Upper lobe of left lung (tissue), 6 donors: ENCODE measurements at places on chromosomes 2 and 18. TPM values are rescaled to one million over a fixed set of nuclear protein-coding genes. Genes with fewer than 3 reads are reported as not detected.

DNA sequence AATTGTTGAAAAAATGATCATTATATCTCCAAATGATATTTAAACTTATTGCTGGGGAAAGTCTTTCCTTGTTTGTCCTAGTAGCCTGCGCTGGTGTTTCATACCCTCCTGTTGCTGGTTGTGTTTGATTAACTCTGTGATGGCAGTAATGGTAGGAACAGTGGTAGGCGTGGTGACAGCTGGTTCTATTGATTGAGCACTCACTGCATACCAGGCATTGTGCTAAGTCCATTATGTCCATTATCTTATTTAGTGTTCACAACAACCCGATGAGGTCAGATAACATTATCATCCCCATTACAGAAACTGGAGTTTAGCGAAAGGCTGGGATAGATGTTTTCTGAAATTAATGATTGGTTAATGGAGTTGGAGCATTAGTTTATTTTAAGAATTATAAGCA lies 77.8 kb upstream of the STON1 start:
- H3K36me3 ChIP-seq = peaks cover 10% of the 10 kb centered on the region
- DNase-seq = no peak
- H3K27ac ChIP-seq = no peak overlapping the region
- peaks cover 17% of the 10 kb centered on the region for H3K4me1 ChIP-seq
- H3K27me3 ChIP-seq = no peaks in the 10 kb centered on the region

DNA sequence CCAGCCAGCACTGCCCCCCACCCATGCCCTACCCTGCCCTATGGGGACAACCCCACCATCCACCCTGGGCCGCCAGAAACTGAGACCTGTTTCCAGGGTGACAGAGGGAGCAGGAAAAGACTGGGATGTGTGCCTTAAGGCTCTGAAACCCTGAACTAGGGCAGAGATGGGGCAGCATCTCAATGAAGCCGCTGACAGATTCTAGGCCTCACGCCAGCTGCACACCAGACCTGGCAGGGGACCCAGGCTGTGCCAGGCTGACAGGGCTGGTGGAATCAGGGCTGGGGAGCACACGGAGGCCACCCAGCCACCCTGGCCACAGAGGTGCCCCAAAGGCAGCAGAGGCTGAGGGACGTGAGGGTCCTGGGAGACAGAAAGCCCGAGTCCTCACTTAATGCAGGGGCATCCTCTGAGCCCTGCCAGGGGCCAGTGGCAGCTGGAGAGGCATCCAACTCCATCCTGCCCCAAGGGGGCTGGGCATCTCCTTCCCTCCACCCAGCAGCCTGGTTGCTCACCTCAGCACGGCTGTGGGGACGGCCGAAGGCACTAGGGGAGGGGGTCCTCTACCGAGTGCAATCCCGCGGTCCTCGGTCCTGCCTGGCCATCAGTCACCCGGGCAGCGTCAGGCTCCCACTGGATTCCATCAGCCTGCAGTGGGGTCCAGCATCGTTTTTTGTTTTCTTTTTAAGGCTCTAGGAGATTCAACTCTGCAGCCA lies 169.2 kb downstream of the ZFP36L2 start:
- no peaks in the 10 kb centered on the region for H3K36me3 ChIP-seq
- no peak overlapping the region for H3K27ac ChIP-seq
- no peaks in the 10 kb centered on the region for H3K27me3 ChIP-seq
- no peak overlapping the region for H3K4me3 ChIP-seq

The NEUROD1 gene
- total RNA-seq = not detected

The MOGAT1 gene
- 4.4 TPM for total RNA-seq

DNA sequence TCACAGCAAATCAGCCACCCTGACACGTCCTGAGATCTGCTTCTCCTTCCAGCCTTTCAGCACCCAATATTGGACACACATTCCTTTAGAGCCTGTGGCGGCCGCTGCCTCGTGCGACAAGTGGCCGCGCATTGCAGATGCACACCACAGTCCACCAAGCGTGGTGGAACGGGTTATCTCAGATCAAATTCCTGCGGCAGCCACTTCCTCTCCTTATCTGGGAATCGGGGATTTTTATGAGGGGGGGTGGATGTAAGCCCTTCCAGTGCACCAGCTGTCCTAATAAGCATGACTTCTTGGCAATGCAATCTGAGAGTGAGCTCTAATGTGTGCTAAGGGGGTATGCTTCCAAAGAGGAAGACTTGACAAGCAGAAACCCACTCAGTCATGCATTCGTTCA lies 18.3 kb upstream of the BMP10 start:
- no peaks in the 10 kb centered on the region for H3K4me1 ChIP-seq
- no peaks in the 10 kb centered on the region for H3K36me3 ChIP-seq
- H3K4me3 ChIP-seq = no peak overlapping the region
- H3K27me3 ChIP-seq = no peaks in the 10 kb centered on the region

- no peaks in the 10 kb centered on the region for H3K27me3 ChIP-seq
- H3K36me3 ChIP-seq = no peaks in the 10 kb centered on the region
- H3K4me3 ChIP-seq = no peak overlapping the region
- peak; percentile 50 for DNase-seq
- no peaks in the 10 kb centered on the region for H3K4me1 ChIP-seq
- H3K27ac ChIP-seq = no peak overlapping the region
Measured at GRCh38 chr2:25072606-25073005, 30.7 kb downstream of the EFR3B start.

GRCh38 chr2:13056259-13056843 lies 339.6 kb downstream of the TRIB2 start:
- no peak for DNase-seq
- no peaks in the 10 kb centered on the region for H3K27me3 ChIP-seq
- H3K27ac ChIP-seq = no peak overlapping the region
- no peaks in the 10 kb centered on the region for H3K36me3 ChIP-seq
- H3K4me1 ChIP-seq = no peaks in the 10 kb centered on the region

The CDKL4 gene
- total RNA-seq = not detected

DNA sequence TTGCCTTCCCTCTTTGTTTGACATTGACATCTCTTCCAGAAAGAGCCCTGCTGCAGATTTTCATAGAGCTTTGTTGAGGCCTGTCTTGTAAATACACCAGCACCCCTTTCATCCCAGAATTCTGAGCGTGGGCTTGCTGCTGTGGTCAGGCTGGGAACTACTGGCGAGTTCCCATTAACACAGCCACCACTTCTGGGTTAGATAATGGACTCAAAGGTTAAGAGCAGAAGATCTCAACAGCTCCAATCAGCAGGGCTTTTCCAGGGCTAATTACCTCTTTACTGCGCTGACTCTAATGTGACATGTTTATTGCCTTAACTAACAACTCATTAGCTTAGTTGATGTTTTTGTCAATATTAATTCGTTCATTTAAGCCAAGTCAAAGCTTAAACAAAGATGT lies 235.9 kb upstream of the BOD1L2 start:
- no peaks in the 10 kb centered on the region for H3K27me3 ChIP-seq
- no peaks in the 10 kb centered on the region for H3K4me1 ChIP-seq
- H3K36me3 ChIP-seq = no peaks in the 10 kb centered on the region
- no peak for DNase-seq
- no peak overlapping the region for H3K27ac ChIP-seq

The GATA6 gene
- total RNA-seq = 52.8 TPM

The ZEB2 gene
- 121 TPM for total RNA-seq

The DNAH7 gene
- 33.5 TPM for total RNA-seq

The TCF4 gene
- 94.4 TPM for total RNA-seq

DNA sequence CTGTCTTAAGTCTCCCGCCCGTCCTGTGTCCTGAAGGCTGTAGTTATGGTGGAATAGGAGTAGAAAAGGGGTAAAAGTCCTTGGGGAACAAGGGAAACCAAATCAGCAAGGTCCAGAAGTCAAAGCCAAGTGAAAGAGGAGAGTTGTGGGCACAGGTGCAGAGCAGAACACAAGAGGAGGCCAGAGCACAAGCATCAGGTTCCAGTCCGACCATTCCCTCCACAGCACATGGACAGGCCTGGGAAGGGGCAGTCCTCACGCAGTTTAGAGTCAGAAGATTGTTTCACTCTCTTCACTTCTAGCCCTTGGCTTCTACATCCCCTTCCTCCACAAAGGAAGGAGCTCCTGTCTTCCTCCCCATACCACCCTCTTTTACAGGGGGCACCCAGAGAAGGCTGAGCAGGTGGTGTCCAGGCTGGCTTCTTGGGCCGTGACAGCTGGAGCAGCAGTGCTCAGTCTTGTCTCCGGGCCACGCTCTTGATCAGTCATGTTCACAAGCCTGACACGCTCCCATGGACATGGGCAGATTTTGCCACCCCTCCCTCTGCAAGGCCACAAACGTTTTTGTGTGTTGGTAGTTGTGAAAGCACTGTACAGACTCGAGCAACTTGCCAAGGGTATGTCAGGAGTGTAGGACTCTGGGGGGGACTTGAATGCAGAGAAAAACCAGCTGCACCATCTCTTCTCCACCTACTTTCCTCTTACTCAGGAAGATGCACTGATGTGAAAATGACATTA lies 138.5 kb upstream of the DAPL1 start:
- H3K27ac ChIP-seq = no peak overlapping the region
- no peak overlapping the region for H3K4me3 ChIP-seq
- H3K27me3 ChIP-seq = no peaks in the 10 kb centered on the region
- H3K36me3 ChIP-seq = peaks cover 9% of the 10 kb centered on the region

The SLC19A3 gene
- 27.0 TPM for total RNA-seq

The HOXD9 gene
- total RNA-seq = 0.40 TPM

DNA sequence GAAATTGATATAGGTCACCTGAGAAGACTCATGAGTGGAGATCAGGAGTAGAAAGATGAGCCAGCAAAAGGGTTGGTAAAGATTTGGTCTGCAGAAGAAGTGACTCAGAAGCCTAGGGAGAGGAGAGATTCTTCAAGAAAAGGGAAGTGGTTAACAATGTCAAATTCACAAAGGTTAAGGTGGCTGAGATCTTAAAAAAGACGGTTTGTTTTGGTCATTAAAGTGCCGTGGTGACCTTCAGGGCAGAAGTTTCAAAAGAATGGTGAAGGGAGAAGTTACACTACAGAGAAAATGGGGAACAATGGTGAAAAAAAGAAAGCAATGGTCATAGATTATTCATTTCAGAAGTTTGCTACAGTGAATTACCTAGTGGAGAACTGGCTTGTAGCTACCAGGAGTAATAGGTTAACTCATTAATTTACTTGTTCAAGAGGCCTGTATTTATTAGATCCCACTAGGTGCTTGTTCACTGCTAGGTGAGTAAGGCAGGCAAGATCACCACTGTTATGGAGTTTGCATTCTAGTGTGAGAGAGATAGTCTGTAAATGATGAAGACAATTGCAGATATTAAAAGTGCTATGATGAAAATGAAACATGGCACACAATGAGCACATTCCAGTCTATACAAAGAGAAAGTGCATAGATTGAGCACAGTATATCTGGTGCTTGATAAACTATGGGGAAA lies 43.0 kb downstream of the FBXO48 start:
- H3K4me3 ChIP-seq = no peak overlapping the region
- no peak for DNase-seq
- no peaks in the 10 kb centered on the region for H3K36me3 ChIP-seq
- no peak overlapping the region for H3K27ac ChIP-seq
- no peaks in the 10 kb centered on the region for H3K27me3 ChIP-seq

- DNase-seq = peak; percentile 64
- H3K27me3 ChIP-seq = no peaks in the 10 kb centered on the region
- H3K36me3 ChIP-seq = no peaks in the 10 kb centered on the region
- peaks cover 4% of the 10 kb centered on the region for H3K4me1 ChIP-seq
- H3K27ac ChIP-seq = peak overlapping the region; percentile 74
Measured at GRCh38 chr2:179487010-179487731, 222.5 kb upstream of the SESTD1 start.

The LOXHD1 gene
- total RNA-seq = 7.3 TPM

The HAAO gene
- total RNA-seq = 4.9 TPM

The CD8B gene
- 2.4 TPM for total RNA-seq

GRCh38 chr2:159256159-159256558 lies 30.3 kb downstream of the WDSUB1 start:
- no peak overlapping the region for H3K27ac ChIP-seq
- H3K4me1 ChIP-seq = no peaks in the 10 kb centered on the region
- no peaks in the 10 kb centered on the region for H3K27me3 ChIP-seq
- H3K4me3 ChIP-seq = no peak overlapping the region
- H3K36me3 ChIP-seq = no peaks in the 10 kb centered on the region

DNA sequence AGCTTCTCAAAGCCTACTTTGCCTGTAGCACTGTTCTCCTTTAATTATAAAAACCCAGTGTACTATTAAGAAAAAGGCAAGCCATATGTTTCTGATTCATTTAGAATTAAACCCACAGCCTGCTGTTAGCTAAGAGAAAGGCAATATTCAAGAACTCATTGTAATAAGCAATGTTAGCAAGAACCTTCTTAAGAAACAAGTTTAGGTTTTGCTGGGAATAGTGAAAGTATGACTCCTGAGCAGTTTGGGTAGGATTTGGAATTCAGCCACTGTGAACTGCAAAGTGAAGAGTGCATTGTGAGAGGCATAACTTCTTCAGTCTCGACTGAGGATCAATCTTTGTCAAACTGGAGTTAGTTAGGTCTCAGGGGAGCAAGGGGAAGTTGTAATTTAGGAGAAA lies 206.5 kb upstream of the NT5C1B start:
- H3K27me3 ChIP-seq = no peaks in the 10 kb centered on the region
- no peak for DNase-seq
- H3K36me3 ChIP-seq = no peaks in the 10 kb centered on the region
- H3K27ac ChIP-seq = no peak overlapping the region

DNA sequence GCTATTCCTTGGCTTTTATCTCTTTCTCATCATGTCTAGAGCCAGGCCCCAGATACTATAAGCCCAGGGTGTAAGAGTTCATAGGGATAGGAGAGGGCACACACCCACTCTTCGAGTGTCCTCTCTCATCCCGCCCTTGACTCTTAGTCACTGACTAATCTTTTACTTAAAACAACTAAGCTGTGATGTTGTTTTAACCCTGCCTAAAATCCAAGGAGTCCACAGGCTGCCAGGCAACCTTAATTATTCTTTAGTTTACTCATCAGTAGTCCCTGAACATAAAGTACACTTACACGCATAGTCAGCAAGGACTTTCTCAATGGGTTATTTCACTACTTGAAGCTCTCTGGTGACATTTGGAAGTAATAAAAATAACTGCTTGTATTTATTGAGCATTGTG lies 28.4 kb downstream of the GREB1L start:
- H3K27me3 ChIP-seq = no peaks in the 10 kb centered on the region
- no peaks in the 10 kb centered on the region for H3K4me1 ChIP-seq
- no peak for DNase-seq
- H3K27ac ChIP-seq = no peak overlapping the region
- no peaks in the 10 kb centered on the region for H3K36me3 ChIP-seq

- H3K27ac ChIP-seq = no peak overlapping the region
- H3K4me3 ChIP-seq = no peak overlapping the region
- H3K27me3 ChIP-seq = no peaks in the 10 kb centered on the region
- peaks cover 27% of the 10 kb centered on the region for H3K4me1 ChIP-seq
- DNase-seq = no peak
Measured at GRCh38 chr2:39114771-39115170, 6.1 kb downstream of the SOS1 start.

The SAG gene
- total RNA-seq = not detected

The ZBTB7C gene
- 10.2 TPM for total RNA-seq

The SELENOI gene
- total RNA-seq = 6.8 TPM

The TLX2 gene
- total RNA-seq = not detected

- H3K4me1 ChIP-seq = peaks cover 26% of the 10 kb centered on the region
- DNase-seq = no peak
- no peak overlapping the region for H3K4me3 ChIP-seq
- no peaks in the 10 kb centered on the region for H3K27me3 ChIP-seq
- H3K27ac ChIP-seq = no peak overlapping the region
Measured at GRCh38 chr18:44793194-44793593, 112.5 kb downstream of the SETBP1 start.

The DNER gene
- 0.64 TPM for total RNA-seq
